ENCODE measurements at places on chromosomes 6 and 20.
A peak's percentile ranks its signal among the peaks of the same experiment; 100 is the strongest.

- DNase-seq, result no peak
Measured at GRCh38 chr6:33987531-33988021, 158.3 kb downstream of the GRM4 start.

DNA sequence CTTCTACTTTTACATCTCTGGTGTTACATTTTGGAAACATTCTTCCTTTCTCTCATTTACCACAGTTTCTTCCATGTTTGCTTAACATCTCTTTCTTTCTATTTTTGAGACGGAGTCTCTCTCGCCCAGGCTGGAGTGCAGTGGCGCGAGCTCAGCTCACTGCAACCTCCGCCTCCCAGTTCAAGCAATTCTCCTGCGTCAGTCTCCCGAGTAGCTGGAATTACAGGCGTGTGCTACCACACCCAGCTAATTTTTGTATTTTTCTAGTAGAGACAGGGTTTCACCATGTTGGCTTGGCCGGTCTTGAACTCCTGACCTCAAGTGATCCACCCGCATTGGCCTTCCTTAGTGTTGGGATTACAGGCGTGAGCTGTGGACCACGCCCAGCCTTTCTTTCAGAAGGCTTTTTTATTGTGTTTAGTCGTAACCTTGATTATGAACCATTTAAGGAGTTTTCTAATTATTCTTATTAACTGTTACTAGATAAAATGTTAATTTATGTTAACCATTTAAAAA, 27.8 kb downstream of the MAP3K4 start:
- no peak for DNase-seq

DNA sequence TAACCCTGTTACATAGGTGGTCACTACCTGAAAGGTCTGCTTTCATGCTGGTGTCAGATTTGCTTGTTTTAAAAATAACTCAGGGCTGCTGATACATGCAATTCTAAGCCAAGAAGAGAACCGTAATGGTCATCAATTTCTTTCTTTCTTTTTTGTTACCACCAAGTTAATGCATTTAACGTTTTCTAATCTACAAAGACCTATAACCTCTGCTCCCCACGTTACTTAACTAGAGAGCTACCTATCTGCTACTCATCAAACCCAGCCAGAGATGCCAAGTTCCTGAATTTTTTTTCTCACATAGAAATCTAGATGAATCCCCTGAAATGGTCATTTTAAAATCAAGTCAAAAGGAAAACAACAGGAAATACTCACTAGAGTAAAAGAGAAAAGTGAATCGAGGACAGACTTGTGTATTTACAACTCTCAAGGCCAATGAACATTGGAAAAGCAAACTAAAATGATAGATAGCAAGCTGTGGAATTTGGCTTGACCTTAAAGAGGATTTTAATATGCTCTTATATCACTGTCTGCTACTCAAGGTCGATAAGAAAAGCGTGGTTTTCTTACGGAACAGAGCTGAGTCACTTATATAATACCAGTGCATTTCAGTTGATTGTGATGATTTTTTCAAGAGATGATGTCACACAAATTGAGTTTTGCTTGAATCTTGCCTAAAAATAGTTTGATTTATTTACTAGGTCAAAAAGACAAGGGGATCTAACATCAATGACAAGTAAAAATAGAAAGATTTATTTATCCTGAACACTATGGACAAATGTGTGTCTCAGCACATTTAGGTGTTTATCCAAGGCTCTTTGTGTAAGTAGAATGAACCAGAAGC, 67.9 kb downstream of the SGK1 start:
- no peak for DNase-seq

- DNase-seq, result no peak
Measured at GRCh38 chr6:167452338-167453081, 127.6 kb downstream of the TTLL2 start.

GRCh38 chr20:13426870-13427269, 205.8 kb downstream of the ISM1 start:
- no peak for DNase-seq

DNA sequence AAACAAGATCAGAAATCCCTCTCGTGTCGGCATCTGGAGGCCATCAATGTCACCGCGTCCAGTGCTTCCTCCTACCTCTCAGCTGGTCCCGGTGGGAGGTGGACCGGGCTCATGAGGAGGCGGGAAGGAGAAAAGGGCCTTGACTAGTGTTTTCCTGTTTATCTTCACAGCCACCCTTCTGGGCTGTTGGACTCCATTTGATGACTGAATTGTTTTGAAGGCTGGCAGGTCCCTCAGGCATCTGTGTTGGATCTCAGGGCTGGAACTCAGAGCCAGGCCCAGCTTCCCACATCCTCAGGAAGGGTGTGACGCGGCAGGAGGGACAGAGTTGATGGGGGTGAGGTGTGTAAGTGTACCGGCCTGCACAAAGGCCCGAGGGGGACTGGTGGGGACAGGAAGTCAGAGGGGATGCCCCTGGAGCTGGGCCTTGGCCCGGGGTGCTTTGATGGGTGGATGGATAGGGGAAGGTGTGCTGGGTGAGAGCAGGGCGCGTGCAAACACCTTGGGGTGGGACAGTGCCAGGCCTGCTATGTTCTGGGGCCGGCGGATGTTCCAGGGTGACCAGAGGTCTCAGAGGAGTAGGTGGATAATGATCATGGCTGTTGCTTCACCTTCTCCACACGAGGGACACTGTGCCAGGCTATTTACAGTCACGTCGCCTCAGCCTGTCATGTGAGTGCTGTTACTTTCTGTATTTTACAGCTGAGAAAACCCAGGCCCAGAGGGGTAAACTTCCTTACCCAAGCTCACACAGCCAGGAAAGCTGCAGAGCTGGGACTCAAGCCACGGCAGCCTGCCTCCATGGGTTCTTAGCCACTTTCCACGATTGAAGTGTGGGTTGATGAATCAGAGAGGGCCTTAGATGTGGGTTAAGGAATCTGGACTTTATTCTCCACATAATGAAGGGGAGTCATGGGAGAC, 17.9 kb upstream of the CHMP4B start:
- DNase-seq, result no peak

GRCh38 chr20:47258745-47259695, 97.5 kb downstream of the ZMYND8 start:
- DNase-seq, result no peak

- no peak for DNase-seq
Measured at GRCh38 chr6:155830531-155830930, 374.9 kb upstream of the NOX3 start.

GRCh38 chr6:33147807-33148666, 44.2 kb downstream of the COL11A2 start:
- no peak for DNase-seq

DNA sequence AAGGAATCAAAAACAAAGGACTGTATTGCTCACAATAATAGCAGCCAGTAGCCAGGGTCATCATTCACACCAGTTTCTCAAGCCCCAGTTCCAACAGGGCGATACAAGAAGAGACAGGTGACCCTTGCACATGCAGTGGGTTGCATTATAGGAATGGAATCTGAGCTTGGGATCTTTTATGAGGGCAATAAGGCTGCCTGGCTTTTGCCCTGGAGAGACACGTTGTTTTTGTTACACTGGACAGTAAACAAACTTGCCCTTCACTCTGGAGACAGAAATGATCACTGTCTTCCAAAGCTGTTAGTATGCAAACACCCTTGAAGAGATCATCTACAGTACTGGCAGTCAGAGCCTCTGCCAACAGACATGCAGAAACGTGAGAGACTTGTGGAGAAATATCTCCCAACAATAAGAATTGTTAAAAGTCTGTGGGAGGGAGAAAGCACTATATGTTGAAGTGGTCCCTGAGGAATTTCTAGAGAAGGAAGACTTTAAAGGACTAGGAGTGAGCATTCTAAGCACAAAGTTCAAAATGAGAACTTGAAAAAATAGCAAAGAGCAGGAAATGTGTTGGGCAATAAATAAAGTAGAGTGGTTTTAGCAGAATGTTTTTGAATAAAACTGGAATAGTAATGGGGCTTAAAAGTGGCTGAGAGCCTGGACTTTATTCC, 6.2 kb upstream of the COL12A1 start:
- no peak for DNase-seq

GRCh38 chr20:61042506-61043385, 209.3 kb upstream of the CDH4 start:
- DNase-seq, result no peak

- peak; percentile 25 for DNase-seq
Measured at GRCh38 chr6:83055366-83055964, 10.2 kb downstream of the UBE3D start.

DNA sequence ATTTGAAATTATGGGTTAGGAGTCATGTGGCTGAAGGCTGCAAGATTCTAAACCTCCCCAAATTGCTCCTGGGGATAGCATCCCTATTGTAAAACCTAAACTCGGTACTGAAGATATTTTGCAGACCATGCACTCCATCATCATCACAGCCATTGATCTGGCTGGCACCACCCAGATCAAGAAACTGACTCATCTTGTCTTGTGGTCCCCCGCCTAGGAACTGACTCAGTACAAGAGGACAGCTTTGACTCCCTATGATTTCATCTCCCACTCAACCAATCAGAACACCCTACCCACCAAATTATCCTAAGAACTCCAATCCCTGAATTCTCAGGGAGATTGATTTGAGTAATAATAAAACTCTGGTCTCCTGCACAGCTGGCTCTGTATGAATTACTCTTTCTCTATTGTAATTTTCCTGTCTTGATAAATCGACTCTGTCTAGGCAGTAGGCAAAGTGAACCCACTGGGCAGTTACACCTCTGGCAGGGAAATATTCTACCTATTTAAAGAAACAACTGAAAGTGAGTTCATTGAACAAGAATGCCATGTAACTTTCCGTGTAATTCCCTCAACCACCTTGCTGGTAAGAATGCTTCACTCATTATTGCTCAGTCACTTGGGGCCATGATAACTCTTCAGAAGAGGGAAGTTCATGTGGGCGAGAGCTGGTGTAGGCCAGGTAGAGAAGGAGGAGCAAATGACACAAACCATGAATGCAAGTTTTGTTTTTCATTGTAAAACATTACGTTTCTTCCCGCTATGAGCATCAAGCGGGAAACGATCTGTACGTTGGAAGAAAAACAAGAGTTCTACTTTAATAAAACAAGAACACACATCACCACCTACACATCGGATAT, 602.9 kb upstream of the ARID1B start:
- peak; percentile 24 for DNase-seq

DNA sequence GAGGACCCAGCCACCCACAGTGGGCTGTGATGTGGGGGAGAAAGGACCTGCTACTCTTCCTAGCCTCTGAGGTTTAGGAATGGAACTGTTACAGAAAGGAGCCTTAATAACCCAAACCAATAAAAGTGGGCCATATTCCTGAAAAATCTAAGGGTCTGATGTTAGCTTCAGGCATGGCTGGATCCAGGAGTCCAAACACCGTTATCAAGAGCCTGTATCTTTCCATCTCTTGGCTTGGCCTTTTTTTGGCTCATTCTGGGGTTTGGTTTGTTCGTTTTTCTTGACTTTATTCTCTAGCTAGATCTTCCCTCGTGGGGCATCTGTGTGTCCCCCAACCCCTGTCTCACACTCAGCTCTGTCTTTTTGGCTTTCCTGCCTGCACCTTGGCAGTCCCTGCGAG, 38.7 kb downstream of the CDH4 start:
- DNase-seq, result no peak

DNA sequence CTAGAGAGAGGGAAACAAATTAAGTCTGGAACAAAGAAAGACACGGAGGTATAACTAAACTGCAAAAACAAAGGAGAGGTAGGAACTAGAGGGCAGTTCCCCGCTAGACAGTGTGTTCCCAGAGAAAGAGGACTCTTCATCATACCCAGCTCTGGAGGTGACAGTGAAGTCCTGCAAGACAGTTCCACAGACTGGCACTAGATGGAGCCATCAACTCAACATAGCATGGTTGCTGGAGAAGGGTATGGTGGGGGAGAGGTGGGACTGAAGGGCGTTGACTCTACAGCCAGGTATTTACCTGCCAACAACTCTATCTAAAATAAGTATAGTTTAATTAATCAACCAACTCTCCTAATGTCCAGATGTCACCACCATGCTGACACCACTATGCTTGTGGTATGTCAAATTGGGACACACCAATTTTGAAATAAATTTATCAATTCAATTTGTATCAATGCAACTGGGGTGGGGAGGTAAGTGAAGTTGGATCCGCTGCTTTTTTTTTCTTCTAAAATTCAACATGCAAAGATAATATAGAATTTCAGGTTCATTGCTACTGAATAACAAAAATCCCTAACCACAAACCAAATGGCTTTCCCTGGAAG, 9.7 kb downstream of the BACH2 start:
- peak; percentile 65 for DNase-seq

DNA sequence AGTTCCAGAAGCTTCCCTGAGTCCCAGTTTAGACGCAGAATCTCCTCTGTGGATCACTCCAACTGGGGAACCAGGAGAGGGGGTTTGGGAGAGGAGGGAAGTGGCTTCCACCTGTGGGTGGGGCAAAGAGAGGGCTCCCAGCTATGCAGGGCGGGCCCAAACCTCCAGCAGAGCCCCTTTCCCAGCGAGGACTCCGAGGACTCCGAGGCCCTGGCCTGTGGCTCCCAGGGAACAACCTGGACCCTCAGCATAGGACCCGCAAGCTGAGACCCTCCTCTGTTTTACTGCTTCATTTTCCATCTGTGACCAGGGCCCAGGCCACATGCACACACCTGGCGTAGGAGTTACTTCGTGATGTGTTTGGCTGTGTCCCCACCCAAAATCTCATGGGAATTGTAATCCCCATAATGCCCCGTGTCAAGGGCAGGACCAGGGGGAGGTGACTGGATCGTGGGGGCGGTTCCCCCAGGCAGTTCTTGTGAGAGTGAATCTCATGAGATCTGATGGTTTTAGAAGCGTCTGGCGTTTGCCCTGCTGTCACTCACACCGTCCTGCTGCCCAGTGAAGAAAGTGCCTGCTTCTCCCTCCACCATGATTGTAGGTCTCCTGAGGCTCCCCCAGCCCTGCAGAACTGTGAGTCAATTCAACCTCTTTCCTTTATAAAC, 27.9 kb downstream of the NTSR1 start:
- no peak for DNase-seq

DNA sequence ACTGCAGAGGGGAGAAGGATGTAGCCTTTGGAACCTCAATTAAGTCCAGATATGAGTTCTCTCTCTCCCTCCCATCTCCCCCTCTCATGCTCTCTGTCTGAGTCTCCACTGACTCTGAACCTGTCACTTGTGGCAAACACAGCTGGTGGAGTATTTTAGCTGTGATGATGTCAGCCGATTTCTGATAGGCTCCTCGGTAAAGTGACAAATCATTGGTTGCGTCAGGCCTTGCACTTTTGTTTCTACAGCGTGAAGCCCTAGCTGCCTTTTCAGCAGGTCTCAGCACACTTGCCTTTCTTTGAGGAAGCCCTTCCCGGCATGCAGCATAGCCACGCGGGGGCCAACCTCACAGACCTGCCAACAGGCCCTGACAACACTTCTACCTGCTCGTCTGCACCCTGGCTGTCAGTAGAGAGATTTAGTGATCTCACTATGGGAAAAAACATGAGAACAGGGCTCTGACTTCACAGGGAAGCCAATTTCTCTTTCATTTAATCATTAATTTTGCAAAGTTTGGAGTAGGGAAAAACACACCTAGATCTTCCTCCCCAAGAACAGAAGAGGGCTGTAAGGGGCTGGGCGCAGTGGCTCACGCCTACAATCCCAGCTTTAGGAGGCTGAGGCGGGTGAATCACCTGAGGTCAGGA, 84.4 kb downstream of the GMPR start:
- peak; percentile 75 for DNase-seq

Measured in activated naive CD4-positive, alpha-beta T cell treated with Interleukin-2 at 50 U/mL for 16 hours (primary cell).